Stimulated activated CD4-positive, alpha-beta T cell treated with anti-CD3 and anti-CD28 coated beads, Interleukin-4, amount 100 ng/mL, for 24 hours (primary cell): ENCODE measurements at places on chromosomes 4 and X.

GRCh38 chrX:99939883-99940232, 470.2 kb downstream of the PCDH19 start:
- DNase-seq, result no peak

DNA sequence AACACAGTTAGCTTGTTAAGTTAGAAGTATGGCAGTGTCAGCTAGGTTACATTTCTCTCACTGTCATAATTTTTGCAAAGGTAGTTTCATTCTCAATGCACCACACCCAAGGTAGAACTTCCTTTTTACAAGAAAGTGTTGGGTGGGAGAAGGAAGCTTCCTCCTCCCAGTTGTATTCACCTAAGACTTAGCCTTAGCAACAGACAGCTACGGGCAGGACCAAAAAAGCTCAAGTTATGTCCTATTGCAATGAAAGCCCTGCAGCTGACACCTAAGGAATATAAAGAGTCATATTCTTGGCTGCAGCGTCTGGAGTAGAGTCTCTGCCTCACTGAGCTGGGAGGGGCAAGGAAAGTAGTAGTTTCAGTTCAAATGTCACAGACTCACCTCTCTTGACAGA, 25.1 kb upstream of the PRDM8 start:
- DNase-seq, result peak; percentile 43

DNA sequence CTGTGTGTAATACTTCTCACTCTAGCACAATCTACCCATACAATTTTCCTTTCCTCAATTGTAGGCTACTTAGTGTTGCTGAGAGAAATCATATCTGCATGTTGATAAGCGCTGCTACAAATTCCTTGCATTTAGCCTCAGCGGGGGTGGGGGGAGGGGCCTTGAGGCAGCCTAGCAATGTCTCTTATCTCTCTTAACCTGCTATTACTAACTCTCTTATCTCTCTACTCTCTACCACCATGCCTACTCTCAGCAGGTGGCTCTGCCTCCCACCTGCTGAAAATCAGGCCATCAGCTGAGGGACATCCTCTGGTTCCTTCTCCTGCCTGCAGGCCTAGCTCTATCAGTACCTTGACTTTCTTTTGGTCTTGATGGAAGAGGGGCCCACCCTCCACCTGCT, 98.9 kb downstream of the GPR82 start:
- no peak for DNase-seq

GRCh38 chrX:127030016-127030748, 210.7 kb downstream of the PRR32 start:
- no peak for DNase-seq

DNA sequence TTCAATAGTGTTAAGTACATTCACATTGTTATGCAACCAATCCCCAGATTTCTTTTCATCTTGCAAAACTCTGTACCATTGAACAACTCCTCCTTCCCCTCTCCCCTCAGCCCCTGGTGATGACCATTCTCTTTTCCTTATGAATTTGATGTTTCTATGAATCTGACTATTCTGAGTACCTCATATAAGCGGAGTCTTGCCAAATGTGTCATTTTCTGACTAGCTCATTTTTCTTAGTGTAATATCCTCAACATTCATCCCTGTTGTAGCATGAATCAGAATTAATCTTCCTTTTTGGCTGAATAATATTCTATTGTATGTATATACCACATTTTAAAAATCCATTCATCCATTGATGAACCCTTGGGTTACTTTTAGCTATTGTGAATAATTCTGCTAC, 34.0 kb downstream of the SMIM20 start:
- DNase-seq, result no peak

DNA sequence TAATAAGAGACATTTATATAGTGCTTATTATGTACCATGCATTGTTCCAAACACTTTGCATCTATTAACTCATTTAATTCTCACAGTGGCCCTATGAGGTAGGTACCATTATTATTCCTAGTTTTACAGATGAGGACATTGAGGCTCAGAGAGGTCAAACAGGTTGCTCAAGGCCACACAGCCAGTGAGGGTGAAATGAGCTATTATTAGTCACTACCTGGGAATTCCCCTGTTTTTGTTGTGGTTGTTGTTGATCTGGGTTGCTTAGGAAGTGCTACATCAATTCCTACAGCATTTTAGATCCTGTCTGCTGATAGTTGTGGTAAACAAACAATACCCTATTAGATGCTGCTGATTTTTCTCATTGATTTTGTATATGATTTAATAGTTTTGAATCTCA, 41.2 kb downstream of the APLN start:
- DNase-seq, result no peak

- DNase-seq, result no peak
Observed at GRCh38 chr4:181688432-181688831, 554.8 kb upstream of the TENM3 start.

GRCh38 chr4:33722254-33722653, 2522.1 kb downstream of the ARAP2 start:
- DNase-seq, result no peak

DNA sequence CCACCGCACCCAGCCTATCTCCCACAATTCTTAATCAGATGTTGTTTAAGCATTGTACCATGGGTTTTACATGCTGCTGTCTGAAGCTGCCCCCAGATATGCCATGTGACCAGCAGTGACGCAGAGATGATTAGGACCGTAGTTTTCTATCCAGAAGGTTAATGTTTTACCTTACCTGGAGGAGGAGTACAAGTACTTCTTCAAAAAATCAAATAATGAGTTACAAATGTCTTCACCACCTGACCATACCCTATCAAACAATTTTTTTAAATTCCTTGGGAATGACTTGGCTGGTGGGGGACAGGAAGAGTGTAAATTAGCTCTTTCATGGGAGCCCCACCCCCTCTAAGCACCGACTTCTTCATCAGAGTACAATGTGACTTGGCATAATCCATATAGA, 16.2 kb upstream of the SGMS2 start:
- DNase-seq, result no peak

- no peak for DNase-seq
Observed at GRCh38 chr4:112748352-112748878, 111.5 kb downstream of the LARP7 start.

GRCh38 chr4:72770708-72771107, 201.7 kb upstream of the ADAMTS3 start:
- no peak for DNase-seq

DNA sequence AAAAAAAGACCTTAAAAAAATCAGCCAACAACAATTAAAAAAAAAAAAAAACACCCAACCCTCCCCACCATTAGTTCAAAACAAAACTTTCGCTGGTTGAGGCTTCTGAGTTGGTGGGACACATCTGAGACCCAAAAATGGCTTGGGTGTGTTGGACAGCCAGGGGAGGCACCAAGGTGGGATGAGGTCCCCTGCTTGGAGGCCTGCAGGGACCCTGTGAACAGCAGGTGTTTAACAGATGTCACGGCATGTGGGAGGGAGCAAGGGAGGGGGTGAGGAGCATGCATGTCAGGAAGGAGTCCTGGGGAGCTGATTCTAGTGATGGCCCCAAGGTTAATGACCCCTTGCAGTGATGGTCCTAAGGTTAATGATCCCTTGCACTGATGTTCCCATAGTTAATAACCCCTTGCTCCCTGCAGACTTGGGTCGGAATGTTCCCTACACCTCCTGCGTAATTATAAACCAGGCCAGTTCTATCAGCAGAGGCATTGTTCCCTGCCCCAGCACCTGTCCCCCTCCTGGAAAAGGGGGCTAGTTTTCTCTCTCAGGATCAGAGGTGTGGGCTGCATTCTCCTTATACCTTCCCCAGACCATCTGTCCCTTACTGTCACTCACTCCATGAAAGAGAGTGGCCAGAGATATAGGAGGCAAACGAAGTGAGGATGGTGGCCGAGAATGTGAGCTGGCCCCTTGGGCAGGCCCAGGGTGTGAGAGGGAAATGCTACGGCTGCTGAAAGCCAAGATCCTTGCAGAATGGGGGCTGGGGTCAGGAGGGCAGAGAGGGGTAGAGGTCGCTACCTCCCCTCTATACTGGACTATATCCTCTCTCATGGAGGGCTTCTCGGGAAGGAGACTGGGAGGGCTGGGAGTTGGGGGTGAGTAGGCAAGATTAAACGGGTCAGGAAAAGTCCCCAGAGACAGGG, 2.3 kb upstream of the FOXP3 start:
- DNase-seq, result no peak

DNA sequence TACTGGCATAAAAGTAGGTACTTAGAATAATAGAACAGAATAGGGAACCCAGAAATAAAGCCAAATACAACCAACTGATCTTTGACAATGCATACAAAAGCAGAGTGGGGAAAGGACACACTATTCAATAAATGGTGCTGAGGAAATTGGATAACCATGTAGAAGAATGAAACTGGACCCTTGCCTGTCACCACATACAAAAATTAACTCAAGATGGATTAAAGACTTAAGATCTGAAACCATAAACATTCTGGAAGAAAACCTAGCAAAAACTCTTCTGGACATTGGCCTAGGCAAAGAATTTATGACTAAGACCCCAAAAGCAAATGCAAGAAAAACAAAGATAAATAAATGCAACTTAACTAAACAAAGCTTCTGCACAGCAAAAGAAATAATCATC, 45.6 kb downstream of the ARFIP1 start:
- no peak for DNase-seq

- no peak for DNase-seq
Observed at GRCh38 chrX:119734897-119735339, 23.5 kb upstream of the SOWAHD start.

DNA sequence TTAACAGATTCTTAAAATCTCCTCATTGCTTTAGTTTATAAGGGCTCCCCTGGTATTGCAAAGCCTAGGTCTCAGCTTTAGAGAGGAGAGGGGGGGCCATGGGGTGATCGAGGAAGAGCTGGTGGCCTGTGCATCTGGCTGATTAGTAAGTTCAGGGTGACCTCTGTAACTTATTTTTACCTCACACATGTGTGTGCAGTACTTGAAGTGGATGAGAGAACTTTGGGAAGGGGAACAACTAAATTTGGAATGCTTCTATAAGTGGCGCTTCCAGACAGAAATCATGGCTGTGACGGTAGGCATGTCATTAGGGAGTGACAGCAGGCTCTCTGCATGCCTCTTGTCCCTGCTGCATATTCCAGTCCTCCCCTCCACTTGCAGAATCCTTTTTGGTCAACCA, 41.9 kb downstream of the FRAS1 start:
- DNase-seq, result no peak

- DNase-seq, result no peak
Observed at GRCh38 chr4:12439633-12440305, 1011.1 kb upstream of the HS3ST1 start.

DNA sequence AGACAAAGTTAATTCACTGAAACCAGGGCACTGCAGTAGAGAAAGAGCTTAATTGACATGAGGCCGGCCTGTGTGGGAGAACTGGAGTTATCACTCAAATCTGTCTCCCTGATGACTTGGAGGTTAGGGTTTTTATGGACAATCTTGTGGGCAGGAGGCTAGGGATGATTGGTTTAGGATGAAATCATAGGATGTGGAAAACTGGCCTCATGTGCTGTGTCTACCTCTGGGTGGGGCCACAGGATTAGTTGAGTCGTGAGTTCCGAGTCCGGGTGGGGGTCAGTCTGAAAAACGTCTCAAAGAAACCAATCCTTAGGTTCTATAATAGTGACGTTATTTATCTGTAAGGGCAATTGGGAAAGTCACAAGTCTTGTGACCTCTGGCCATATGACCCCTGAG, 68.1 kb downstream of the UCHL1 start:
- no peak for DNase-seq

DNA sequence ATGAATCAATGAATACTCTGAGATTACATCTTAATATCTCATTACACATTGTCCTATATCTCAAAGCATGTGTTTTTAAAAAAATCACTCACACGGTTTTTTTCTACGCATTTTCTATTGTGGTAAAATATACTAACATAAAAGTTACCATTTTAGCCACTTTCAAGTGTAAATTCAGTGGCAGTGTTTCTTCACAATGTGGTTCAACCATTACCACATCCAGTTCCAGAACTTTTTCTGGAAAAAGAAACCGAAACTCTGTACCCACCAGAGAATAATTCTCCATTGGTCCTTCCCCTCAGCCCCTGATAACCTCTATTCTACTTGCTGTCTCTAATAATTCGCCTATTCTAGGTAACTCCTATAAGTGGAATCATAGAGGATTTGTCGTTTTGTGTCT, 35.3 kb upstream of the ACSL1 start:
- DNase-seq, result no peak

DNA sequence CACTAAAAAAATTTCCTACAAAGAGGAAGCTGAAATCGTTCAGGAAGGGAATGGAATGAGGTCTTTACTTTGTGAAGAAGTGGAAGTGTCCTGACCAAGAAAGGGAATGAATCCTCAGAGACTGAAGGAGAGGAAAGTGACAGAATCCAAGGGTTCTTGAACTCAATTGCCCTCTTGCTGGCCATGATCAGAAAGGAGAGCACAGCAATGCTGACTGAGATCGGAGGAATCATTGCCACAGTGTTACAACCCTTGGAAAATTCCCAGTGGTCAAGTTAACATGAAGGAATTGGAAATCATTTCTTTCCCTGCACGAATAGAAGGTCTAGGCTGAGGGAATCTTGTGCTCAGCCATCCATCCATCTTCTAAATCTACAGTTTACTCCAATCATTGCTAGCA, 190.0 kb upstream of the NEIL3 start:
- no peak for DNase-seq

GRCh38 chr4:158850800-158851644, 82.2 kb downstream of the FNIP2 start:
- no peak for DNase-seq

DNA sequence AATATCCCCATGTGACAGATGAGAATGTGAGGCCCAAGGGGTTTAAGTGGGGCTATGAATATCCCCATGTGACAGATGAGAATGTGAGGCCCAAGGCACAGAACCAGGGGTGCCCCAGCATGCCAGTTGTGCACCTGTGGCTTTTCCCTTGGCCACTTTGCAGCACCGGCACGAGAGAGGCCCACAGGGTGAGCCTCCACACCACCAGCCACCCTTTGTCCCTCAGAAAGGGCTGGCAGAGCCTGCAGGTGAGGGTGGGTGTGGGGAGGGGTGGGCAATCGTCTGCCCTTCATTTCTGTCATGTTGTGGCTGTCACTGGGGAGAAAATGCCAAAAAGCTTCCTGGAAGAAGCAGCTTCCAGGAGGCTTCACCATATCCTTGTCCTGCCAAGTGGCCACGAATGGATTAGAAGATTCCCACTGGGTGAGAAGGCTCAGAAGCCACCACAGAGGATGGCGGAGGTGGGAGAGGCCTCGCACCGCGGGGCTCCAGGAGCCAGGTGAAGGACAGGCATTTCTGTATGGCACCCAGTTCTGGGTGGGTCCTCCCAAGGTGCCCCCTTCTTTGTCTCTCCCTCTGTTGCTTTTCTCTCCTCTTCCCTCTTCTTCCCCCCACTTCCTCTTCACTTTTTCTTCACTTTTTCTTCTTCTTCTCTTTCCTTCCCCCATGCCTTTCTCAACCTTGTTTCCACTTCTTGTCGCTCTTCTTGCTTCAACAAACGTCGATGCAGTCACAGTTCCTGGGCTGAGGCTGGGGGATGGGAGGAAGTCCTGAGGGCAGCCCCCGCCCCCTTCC, 469 bp upstream of the GPR78 start:
- no peak for DNase-seq

- DNase-seq, result no peak
Observed at GRCh38 chr4:2292646-2293108, 30.8 kb upstream of the MXD4 start.

- DNase-seq, result no peak
Observed at GRCh38 chrX:24144528-24144927, 5.0 kb upstream of the ZFX start.
